AG09309 (cell line): ENCODE measurements at places on chromosomes 11 and 22.
A peak's percentile ranks its signal among the peaks of the same experiment; 100 is the strongest.

- no peak for DNase-seq
Observed at GRCh38 chr11:128232588-128232987, 354.8 kb downstream of the ETS1 start.

GRCh38 chr11:22752908-22753310, 76.7 kb downstream of the SVIP start:
- DNase-seq: no peak

DNA sequence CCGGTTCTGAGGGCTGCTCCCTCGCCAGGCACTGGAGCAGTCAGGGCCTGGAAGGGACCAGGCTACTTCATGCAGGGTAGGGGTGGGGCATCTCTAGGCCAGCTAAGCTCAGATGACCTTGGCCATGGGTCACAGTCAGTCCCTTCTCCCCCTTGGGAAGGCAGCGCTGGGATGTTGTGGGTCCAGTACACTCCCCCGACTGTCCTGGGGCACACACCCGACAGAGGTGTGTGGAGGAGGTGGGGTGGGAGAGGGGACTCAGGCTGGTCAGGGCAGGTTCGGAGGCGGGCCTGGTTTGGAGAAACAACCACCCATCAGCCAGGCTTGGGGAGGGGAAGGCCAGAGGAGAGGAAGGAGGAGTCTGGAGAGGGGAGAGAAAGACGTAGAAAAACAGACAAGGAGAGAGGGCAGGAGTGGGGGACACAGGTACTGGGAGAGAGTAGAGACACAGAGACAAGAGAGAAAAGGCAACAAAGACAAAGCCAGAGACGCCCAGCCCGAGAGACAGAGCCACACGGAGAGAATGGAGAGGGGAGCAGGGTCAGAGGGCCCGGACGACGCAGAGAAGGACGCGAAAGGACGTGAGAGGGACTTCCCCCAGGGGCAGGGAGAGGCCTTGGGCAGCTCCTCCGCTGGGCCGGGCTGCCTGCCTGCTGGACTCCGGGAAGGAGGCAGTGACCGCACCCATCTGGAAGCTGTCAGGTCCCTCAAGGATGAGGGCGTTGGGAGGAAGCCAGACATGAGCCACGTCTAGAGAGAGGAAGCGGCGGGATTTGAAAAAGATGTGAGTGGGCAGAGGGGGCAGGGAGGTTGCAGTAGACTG, 30.6 kb upstream of the TSKU start:
- DNase-seq: peak; percentile 85

- no peak for DNase-seq
Observed at GRCh38 chr11:3347127-3347526, 31.8 kb downstream of the ZNF195 start.

GRCh38 chr11:76445121-76446084, 585 bp downstream of the EMSY start:
- DNase-seq: peak; percentile 25

- DNase-seq: no peak
Observed at GRCh38 chr11:100964435-100964834, 165.2 kb downstream of the PGR start.

DNA sequence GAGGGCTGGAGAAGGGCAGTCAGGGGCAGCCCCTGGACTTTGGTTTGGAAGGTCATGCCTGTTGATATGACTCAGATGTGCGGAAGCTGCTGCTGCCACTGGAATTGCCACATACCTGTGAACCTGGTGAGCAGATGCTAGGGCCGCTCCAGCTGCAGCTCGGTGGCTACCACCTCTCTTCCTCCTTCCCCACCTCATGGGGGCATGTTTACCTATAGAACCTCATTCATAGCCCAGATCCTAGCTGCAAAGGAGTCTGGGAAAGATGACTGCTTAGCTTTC, 17.5 kb upstream of the TSPAN18 start:
- DNase-seq: no peak

GRCh38 chr11:73185680-73186293, 32.3 kb upstream of the P2RY2 start:
- DNase-seq: peak; percentile 61

DNA sequence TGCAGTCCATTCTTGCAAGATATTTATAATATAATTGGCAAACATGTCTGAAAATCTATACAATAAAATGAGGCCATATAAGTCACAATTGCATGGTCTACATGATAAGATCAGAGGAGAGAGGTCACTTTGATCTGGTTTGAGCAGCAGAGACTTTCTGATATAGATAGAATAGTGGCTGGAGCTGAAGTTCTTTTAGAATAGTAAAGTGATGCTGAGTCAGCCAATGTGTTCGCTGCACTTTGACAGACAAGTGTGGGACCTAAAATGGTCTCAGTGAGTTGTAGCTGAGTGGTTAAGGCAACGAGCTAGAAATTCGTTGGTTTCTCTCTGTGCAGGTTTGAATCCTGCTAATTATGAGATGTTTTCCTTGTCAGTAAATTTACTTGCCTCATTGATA, 257.0 kb upstream of the C11orf87 start:
- DNase-seq: no peak

GRCh38 chr22:39148727-39149535, 3.5 kb downstream of the CBX7 start:
- no peak for DNase-seq

GRCh38 chr11:130775306-130776060, 140.8 kb downstream of the SNX19 start:
- peak; percentile 57 for DNase-seq

DNA sequence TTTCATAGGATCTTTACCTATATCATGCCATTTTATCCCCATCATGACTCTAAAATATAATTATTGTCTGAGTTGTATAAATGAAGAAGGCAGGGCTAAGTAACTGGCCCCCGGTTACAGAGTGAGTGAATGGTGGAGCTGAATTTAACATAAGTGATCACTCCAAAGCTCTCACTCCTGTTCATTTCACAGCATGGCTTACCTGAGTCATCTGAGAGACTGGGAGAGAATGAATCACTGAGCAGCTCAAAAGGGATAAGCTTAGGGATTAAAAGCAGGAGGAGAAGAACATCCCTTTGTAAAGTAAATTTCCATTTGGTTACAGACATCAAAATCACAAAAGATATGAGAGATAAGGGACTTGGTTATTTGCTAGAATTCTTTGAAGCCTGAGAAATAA, 294.0 kb upstream of the CTSC start:
- no peak for DNase-seq

DNA sequence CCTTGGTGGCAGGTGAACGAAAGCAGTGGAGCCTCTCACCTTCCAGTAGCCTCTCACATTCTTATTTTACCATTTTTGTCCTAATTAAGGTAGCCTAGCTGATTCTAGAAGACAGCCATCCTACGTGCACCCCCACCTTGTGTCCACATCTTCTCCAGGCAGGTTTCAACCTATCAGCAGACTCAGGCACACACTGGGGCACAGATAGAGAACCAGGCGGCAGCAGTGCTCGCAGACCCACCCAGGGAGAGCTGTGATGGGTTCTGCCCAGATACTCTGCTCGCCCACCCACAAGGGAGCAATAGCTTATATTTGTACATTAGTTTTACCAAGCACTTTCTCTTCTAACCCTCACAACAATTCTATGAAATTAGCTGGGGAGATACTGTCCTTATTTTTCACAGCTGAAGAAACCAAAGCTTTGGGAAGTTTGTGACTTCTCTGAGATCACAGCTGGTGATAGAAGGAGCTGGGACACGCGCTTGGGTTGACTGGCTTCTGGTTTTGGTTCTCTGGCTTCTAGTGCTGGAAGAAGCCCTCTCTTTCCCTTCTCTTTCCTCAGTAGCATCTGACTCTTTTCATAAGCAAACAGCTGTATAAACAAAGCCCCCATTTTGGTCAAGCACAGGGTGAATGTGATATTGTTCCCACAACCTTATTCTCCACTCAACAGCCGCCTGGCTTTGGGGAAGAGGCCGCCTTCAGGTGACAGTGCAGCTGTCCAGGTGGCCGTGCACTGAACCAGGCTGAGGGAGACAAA, 36.9 kb downstream of the PPP2R1B start:
- no peak for DNase-seq

DNA sequence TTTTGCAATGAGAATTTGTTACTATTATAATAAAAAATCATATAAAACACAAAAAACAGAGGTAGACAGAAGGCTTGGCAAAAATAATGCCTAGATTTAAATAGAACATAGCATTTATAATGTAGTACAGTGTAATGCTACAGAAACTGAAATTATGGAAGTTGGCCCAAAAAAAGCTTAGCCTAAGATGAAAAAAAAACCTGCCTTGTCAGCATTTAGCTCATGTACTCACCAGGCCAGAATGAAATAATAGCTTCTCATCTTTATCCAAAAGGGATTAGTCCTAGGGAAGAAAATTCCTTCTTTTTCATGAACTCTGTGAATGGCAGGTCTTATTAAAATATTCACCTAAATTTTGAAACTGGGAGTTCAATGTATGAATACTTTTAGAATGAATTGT, 951.1 kb downstream of the LRRC4C start:
- no peak for DNase-seq

DNA sequence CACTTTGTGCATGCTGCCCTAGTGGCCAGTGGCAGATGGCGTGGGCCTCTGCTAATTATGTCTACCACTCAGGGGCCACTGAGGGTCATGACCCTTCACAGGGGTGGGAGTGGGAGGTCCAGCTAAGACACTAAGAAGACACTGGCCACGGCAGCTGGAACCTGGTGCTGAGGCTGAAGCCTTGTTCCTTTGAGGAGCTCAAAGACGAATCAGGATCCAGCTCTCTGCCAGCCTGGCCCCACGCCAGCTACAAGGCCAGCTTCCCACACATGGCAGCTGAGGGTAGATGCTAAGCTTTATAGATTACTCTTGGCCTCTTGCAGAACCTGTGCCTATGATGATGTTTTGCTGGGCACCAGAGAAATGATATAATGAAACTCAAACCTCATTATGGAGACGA, 226.3 kb downstream of the DSCAML1 start:
- DNase-seq: no peak

DNA sequence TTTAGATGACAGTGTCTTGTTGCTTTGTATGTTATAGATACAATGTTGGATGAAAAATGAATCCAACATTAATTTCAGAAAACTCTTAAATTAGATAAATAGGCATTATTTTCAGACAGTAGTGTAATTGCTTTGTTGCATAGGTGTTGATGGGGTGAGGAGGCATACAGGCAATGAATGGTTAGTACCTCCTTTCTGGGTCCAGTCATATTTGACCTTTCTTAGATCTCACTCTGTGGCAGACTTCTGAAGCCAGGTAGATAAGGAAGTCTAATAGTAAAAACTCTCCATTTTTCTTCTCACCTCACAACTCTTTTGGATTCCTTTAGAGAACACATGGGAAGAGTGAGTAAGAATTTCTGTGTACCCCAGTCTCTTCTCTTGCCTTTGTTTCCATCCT, 31.8 kb downstream of the BIRC2 start:
- no peak for DNase-seq

DNA sequence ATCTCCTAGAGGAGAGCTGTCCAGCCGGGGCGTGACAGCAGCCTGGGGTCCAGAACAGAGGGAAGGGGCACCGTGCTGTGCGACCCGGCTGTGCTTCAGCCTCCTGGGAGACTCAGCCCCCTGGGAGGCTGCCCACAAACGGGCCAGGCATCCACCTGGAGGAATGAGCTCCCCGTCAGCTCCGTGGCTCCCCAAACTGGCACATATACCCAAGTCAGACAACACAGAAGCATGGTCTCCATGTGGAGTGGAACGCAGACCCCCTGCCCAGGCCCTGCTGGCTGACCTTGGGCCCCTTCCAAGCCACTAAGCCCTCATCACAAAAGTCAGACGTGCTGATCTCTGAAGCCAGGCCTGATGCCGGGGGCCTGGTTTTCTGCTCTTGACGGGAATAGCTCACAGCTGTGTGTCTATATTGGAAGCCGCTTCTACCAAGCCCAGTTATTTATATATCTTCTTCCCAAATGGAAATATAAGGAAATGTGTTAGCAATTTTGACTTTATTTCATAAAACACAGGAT, 91.7 kb downstream of the BRD1 start:
- no peak for DNase-seq

GRCh38 chr11:90884181-90884580, 661.3 kb upstream of the CHORDC1 start:
- no peak for DNase-seq

DNA sequence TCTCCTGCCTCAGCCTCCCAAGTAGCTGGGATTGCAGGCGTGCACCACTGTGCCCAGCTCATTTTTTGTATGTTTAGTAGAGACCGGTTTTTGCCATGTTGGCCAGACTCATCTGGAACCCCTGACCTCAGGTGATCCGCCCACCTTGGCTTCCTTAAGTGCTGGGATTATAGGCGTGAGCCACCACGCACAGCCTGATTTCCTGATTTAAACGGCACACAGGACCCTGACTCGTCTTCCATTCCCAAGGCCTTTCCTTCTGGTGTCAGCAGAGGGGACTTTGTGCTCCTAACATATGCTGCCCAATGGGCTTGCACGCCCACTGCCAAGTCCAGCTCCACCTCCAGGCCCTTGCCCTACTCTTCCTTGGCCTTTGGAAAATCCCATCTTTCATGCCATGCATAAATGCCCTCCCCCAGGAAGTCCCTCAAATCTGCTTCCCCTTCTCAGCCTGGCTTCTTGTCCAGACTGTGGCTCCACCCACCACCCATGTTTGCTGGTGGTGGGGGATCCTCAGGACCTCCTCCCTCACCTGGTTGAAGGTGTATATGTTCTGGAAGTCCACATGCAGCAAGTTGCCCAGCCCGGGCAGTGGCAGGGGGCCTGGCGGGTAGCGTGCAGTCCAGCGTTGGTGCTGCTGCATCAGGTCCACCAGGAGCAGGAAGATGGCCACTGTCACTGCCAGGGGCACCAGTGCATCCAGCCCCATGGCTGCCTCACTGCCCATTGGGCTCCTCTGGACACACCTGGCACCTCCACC, 23.9 kb upstream of the CYP2D6 start:
- DNase-seq: no peak

DNA sequence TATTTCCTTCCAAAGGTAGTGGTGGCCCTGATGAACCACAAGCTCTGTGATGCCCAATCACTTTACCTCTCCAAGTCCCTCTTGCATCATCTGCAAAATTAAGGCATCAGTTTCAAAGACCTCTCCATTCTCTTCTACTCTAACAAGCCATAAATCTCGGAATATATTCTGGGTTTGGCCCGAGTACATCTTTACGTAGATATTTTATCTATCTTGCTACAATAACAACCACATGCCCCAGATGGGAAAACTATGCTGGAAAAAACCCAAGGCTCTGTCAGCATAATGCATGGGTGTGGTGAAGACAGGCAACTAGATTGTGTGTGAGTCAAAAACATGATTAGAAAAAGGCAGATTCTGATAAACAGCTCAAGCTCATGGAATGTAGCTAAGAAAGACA, 228.2 kb upstream of the BLID start:
- peak; percentile 93 for DNase-seq

- no peak for DNase-seq
Observed at GRCh38 chr22:44023404-44024287, 456 bp upstream of the PARVB start.

- DNase-seq: no peak
Observed at GRCh38 chr22:19674929-19675253, 39.4 kb upstream of the SEPTIN5 start.

DNA sequence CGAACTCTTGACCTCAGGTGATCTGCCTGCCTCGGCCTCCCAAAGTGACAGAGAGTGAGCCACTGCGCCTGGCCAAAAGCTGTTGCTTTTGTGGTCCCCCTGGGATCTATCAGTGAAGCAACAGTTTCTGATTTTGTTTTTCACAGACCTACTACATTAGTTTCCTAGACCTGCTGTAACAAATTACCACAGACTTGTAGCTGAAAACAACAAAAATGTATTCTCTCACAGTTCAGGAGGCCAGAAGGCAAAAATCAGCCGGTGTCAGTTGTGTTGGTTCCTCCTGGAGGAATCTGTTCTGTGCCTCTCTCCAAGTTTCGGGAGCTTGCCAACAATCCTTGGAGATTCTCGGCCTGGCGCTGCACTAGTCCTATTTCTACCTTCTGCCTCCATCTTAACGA, 8.5 kb upstream of the SLC35C1 start:
- DNase-seq: no peak
